ENCODE measurements at places on chromosomes 5 and 9.

DNA sequence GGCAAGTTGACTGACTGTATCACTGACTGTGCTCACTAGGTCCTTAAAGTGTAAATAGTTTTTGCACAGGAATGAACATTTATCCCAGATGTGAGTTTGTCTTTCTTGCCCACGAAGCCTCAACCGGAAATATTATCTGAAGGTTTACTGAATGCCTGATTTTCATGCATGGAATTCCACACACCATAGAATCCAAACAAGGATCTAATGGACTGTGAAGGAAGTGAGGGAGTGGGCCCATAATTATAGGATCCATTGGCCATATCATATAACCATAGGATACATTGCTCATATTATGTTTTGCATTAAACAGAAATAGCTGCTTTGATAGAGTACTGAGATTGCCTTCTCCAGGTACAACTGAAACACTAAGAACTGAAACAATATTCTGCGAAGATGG is 1057.2 kb upstream of the EDIL3 start:
- DNase-seq: no peak

- no peak for DNase-seq
These were observed 143.9 kb upstream of the MOCS2 start for GRCh38 chr5:53253421-53253871.

- peak; percentile 2 for DNase-seq
These were observed 84.7 kb upstream of the SLCO6A1 start for GRCh38 chr5:102583276-102584124.

GRCh38 chr5:119071561-119071995 is 691 bp downstream of the DMXL1 start:
- no peak for DNase-seq

DNA sequence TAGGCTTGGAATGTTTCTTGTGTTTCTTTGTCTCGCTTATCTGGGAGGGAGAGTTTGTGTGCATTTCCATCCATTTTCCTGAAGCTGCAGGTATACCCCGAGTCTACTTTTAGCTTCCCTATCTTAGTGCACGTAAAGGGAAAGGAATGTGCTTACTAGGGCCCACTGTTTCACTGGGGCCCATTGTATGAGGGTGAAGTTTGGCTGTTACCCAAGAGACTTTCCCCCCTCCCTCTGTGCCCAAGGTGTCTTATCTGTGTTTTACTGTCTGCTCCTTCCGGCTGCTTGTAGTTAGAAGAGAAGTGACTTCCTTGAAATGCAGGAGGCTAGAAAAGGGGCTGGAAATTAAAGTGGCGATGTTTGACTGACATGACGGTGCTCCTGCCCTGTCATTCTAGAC is 12.1 kb upstream of the BTNL3 start:
- no peak for DNase-seq

DNA sequence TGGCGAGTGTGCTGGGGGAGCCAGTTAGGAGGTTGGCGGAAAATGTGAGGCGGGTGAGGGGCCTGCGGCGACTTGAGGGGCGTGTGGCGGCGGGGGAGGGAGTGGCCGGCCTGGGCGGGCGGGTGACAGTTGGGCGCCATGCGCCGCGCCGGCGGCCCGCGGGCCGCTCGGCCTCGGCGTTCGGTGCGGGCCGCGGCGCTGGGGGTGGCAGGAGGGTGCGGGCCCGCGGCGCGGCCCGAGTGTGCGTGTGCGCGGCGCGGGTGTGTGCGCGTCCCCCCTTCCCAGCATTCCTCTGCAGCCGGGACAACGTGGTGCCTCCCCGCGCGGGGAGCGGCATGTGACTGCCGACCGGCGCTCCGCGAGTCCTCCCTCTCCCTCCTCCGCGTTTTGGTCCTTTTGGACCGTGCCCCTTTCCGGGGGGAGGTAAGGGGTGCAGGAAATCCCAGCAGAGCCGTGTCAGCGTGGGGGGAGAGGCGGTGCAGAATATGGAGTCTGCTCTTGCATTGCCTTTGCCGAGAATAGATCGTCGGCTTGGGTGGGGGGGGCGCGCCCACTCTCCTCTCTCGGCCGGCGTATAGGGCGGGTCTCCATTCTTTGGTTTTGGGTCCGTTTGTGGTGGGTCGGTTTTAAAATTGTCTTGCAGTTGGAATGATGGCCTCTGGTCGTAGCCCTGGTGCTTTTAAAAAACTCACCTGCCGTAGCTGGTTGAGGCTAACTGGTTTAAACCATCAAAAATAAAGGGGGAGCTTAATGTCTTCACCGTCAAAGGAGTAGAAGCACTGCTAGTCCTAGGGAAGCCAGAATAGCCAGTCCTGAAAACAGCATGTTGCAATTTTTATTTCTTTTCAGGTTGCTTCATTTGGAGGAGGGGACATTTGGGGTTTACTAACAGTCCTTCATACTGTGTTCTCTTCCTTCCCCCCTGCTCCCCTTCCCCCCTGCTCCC is 2.0 kb downstream of the LARP1 start:
- DNase-seq: peak; percentile 55

DNA sequence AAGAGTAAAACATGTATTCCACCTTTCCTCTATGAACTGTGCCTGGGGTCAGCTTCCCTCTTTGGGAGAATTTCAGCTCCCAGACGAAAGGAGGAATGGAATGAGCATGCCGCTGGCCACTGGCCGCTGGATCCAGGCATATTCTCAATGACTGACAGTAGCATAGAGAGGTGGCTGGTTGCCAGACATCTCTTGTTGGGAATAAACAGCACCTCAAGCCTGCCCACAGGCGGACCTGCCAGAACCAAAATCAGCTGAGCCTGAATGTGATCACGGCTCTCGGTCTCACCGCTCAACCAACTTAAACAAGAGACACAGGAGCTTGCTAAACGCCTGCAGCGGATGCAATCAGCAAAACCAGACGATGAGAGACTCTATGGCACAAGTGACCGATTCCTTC is 20.6 kb downstream of the TBC1D9B start:
- no peak for DNase-seq

- no peak for DNase-seq
These were observed 32.7 kb downstream of the FAM13B start for GRCh38 chr5:138000102-138000723.

DNA sequence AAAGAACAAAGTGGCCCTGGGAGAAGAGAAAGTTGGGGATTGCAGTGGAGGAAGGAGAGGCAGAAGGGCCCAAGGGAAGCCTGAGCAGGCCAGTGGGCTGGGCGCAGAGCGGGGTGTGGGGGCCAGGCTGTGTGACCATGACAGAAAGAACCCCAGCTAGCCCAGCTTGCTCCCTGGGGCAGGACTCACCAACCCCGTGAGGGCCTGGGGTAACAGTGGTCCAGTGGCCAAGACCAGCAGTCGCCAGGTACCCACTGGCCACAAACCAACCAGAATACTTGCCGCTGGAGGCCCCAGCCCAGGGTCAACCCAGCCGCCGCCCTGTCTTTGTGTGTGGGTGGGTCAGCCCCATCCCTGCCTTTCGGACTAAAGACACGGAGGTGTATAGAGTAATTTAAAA is 146.5 kb downstream of the CACNA1B start:
- no peak for DNase-seq

- DNase-seq: no peak
These were observed 9.4 kb downstream of the SCGB3A2 start for GRCh38 chr5:147887930-147888329.

GRCh38 chr9:94175669-94176068 is 83.4 kb upstream of the ZNF169 start:
- DNase-seq: no peak

DNA sequence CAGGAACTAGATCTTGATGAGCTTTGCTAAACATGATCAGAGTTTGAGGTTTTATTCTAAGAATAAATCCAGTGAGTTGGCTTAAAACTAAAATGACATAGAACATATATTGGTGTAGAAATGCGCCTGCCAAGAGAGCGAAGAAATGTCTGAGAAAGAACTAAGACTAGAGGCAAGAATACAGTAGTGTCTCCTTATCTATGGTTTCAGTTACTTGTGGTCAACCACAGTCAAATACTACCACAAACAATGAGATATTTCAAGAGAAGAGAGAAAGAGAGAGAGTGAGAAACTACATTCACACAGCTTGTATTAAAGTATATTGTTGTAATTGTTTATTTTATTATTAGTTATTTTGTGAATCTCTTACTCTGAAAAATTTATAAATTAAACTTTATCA is 254.4 kb upstream of the CDH10 start:
- DNase-seq: no peak

DNA sequence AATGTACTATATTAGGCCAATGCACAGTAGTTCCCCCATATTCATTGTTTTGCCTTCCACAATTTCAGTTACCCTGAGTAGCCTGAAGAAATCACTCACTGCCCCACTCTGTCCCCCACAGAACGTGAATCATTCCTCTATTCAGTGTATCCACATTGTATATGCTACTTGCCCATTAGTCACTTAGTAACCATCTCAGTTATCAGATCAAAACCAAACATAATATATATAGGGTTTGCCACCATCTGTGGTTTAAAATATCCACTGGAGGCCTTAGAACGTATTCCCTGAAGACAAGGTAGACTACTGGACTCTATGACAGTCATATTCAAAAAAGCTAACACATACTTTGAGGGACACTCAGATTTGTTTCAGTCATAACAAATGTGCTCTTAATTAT is 465.7 kb upstream of the RGMB start:
- no peak for DNase-seq

DNA sequence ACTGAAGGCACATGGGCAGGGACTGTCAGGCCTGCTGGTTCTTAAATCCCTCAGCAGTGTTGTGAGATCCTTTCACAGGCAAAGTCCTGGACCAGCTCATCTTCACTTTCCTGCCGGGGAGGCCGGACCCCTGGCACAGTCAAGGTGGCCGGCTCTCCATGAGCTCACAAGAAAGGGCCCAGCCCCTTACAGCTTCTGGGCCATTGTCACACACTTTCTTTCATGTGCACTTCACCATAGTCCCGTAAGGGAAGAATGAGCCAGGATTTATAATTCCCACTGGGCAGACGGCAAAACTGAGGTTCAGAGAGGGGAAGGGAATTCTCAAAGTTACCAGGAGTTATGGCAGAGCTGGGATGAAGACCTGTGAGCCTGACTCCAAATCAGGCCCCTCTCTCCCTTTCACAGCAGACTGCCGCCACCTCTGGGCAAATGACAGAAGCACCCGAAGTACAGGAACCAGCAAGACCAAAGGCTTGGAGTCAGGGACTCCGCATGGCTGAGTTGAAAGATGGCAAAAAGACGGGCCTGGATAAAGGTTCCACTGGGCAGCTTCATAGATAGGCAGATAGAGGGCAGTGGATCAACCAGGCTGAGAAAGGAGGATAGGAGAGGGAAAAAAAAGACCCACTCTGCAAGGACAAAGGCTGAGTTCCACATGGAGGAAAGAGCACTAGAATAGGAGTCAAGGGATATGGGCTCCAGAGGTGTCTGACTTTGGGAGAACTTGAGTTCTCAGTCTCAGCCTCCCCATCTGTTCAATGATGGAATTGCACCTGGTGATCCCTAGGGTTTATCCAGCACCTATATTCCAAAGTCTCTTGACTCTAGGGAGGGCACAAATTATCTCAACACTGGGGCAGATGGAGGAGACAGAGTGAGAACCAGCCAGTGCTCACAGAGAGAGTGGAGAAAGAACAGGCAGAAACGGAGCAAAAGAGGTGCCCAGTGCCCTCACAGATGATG is 128.7 kb downstream of the PAX5 start:
- no peak for DNase-seq

DNA sequence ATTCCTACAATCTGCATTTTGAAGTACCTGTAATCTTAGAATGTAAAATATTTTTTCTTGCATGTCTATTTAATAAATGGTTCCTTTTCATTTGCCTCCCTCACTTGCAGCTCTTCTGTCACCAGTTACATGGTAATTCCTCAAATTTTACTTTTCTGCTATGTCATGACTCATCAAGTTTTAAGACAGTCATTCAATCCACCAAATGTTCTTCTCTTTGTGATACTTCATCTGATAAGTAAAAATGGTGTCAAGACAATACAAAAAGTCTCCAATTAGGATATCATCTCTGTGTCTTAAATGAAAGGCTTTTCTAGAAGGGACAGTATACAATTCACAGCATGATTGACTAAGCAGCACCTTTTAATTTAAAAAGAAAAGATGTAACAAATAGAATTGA is 104.9 kb upstream of the FTMT start:
- DNase-seq: no peak

DNA sequence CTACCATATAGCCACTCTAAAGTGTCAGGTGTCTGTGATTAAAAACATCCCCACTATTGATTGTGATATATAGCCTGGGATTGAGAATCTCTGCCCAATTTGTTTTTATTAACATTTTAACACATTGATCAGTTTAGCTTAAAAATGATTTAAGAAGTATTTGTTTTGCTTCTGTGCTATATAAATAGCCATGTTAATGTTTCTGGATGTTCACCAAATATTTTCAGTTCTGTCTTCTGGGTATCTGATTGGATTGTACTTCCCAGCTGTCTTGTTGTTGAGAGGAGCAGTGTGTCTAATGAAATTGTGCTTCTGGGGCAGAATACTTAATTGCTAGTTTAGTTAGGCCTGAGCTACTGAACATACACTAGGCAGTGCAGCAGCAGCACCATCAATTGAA is 126.6 kb upstream of the TUSC1 start:
- DNase-seq: no peak

- no peak for DNase-seq
These were observed 235.3 kb upstream of the HAPLN1 start for GRCh38 chr5:83955916-83956315.

GRCh38 chr5:142542906-142543305 is 143.0 kb downstream of the FGF1 start:
- no peak for DNase-seq

- no peak for DNase-seq
These were observed 59.9 kb upstream of the EXOC3 start for GRCh38 chr5:383066-383465.

DNA sequence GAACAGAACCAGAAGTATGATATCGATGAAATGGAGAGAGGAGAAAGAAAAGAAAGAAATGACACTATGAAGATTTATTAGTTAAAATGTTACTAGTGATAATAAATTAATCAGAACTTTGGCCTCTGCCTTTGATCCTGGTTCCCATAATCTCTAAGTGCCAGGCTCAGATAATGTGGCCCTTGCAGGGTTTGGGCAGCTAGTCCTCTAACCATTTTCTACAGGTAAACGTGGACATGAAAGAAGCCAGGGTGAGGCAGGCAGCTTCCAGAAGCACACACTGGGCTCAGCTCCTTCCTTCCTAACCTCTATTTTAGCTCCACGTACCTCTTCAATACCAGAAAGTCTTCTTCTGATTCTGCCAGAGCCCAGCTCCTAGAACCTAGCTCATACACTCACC is 30.6 kb downstream of the SYK start:
- no peak for DNase-seq

- DNase-seq: no peak
These were observed 1280.6 kb upstream of the ACO1 start for GRCh38 chr9:31103836-31104235.

- no peak for DNase-seq
These were observed 612.9 kb upstream of the TLE4 start for GRCh38 chr9:78958892-78959291.

- DNase-seq: no peak
These were observed 31.7 kb downstream of the NRG2 start for GRCh38 chr5:140011297-140011802.

- no peak for DNase-seq
These were observed 80.3 kb downstream of the EPB41L4A start for GRCh38 chr5:112338681-112339337.

- peak; percentile 70 for DNase-seq
These were observed 14.7 kb upstream of the CXXC5 start for GRCh38 chr5:139633295-139634027.

All from HuH-7.5 (cell line).